Large intestine (tissue), 12 donors: ENCODE measurements at places on chromosomes 4 and X. TPM values are rescaled to one million over a fixed set of nuclear protein-coding genes. Genes with fewer than 3 reads are reported as not detected.

The ZNF185 gene
- 4.4 TPM for polyA plus RNA-seq

The PRR32 gene
- polyA plus RNA-seq, result 0.18 TPM

The TEX11 gene
- polyA plus RNA-seq, result 0.09 TPM

DNA sequence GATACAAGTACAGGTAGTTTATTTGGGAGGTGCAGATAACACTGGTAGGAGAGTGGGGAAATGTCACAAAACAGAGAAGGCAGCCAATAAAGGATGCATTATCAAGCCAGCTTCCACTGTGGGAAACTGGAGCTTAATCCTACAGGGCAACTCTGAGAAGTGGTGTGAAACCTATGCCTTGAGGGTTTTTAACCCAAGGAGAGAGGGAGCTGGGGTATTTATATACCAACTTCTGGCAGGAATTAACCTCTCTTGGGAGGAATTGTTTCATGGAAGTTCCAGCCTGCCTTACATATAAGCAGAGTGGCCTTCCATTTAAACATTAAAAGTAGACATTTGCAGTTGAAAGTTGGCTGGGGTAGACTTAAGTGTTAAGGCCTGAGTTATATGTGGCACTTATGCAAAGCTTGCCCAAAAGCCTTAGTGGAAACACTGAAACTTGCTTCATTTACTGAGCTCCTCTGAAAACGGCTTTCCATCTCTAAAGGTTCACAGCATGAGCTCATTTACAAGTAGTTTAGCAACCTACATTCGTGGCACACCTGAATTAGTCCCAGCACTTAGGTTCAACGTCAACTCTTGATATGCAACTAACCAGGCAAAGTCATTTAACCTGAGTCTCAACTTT lies 19.2 kb downstream of the MAGEB17 start:
- no peak for DNase-seq

DNA sequence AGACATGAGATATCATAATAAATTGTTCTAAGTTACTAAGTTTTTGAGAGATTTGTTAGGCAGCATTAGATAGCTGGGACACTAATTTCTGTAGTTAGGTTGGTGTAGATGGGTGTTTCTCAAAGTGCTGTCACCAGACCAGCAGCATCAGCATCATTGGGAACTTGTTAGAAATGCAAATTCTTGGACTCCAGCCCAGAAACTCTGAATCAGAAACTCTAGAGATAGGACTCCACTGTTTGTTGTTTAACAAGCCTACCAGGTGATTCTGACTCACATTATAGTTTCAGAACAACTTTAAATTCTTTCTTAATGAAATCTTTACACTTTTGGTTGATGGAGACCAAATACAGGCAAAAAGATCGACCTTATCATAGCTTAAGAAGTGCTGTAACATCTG lies 173.7 kb downstream of the PABPC4L start:
- peak; percentile 41 for DNase-seq

DNA sequence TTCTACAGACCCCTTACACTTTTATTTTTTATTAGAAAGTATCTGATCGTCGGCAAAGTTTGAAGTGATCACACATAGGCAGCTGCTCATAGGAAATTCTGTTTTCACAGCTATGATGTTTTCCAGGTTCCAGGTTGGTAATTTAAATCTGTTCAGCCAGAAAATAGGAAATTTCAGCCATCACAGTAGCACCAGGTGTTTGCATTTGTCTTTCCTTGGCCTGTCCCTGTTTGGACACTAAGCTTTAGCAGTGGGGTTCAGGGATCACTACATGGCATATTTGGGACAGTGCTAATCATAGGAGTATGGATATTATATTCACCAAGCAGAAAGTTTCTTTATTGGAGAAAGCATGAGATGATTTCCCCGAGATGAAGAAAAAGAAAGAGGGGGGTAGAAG lies 92.9 kb downstream of the ANK2 start:
- DNase-seq, result no peak

DNA sequence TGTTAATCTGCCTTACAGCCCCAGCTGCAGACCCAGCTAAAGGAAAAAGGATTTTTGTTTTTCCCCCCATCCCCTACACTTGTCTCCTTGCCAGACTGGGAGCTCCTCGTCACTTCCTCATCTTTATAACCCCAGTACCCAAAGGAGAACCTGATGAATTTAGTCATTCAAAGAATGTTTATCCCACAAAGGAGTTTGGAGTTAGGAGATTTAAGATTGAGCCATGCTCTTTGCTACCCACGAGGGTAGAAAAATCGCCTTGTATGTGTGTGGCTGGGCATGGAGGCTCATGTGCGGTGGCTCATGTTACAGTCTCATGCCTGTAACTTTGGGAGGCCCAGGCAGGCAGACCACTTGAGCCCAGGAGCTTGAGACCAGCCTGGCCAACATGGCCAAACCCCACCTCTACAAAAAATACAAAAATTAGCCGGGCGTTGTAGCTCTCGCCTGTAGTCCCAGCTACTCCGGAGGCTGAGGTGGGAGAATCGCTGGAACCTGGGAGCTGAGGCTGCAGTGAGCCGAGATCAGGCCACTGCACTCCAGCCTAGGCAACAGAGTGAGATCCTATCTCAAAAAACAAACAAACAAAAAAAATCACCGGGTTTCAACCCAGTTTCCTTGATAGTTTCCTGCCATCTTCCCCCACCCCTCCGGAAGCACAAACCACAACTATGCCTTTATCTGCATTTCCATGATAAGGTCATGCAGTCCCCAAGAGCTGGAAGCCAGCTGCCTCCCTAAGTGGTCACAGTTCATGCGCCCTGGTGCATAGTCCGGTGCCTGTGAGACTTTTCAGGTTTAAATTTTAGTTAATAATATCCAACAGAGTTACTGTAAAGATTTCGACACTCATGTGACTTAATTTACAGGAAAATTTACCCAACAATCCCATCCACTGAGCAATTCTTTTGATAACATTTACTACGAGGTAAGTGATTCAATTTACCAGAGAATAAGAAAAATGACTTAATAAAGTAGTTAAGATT lies 1.5 kb downstream of the CFAP97 start:
- DNase-seq, result peak; percentile 47

- DNase-seq, result no peak
Observed at GRCh38 chrX:11864171-11864570, 106.1 kb downstream of the MSL3 start.
